ENCODE measurements at places on chromosomes 11 and 22. TPM values are rescaled to one million over a fixed set of nuclear protein-coding genes. Genes with fewer than 3 reads are reported as not detected.

- DNase-seq, result no peak
Measured at GRCh38 chr11:83720675-83721074, 434.5 kb upstream of the CCDC90B start.

DNA sequence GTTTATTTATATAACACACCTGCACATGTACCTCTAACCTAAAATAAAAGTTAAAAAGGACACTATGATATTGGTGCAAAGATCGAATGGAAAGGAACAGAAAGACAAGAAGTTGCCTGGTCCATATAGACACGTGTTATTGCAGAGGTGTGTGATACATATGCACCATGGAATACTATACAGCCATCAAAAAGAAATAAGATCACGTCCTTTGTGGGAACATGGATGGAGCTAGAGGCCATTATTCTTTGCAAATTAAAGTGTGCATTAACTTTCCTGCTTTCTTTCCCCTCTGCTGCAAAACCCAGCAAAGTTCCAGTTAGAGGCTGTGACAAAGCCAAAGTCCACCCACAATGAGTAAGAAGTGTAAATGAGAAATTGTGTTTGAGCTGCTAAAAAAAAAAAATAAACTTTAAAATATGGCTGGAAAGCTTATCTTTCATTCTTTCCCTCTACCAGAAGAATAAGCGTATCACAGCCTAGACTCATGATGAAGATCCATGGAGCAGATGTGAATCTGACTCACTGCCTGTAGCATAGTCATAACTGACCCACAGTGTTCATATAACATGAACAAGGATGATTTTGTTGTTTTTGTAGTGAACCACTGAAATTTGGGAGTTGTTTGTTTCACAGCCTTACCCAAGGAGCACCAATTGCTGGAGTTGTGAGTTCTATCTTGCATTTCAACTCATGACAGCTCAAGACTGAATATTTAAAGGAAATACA lies 9.6 kb downstream of the OR52K1 start:
- DNase-seq, result no peak

- no peak for DNase-seq
Measured at GRCh38 chr22:50190941-50191741, 5.4 kb downstream of the TRABD start.

AIFM3 gene
- total RNA-seq, result 130 TPM

OPCML gene
- total RNA-seq, result not detected

Data from G401 (cell line).